ENCODE measurements at places on chromosomes 2 and 18.

GRCh38 chr2:221724631-221725203 is 152.6 kb upstream of the EPHA4 start:
- DNase-seq, result no peak

GRCh38 chr2:28601616-28602015 is 105.8 kb downstream of the PLB1 start:
- no peak for DNase-seq

GRCh38 chr2:201150454-201151020 is 32.4 kb upstream of the CASP10 start:
- no peak for DNase-seq

- no peak for DNase-seq
Measured at GRCh38 chr2:21258082-21258481, 134.3 kb downstream of the TDRD15 start.

DNA sequence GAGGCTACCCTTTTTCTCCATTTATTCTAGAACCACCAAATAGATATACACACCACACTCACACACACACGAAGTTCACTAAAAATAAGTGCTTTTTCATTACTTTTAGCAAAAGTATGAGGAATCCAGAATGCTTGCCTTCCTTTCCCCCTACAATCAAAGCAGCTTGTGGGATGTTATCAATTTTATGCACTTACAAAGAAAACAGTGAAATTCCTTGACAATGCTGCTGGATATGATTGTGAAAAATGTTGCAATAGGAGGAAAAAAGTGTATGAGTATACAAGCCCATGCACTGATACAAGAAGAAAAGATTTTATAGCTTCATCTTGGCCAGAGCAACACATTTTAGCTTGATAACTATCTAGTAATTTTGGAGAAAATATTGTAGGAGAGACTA is 269.2 kb downstream of the XIRP2 start:
- no peak for DNase-seq

GRCh38 chr2:74860521-74860920 is 26.6 kb downstream of the HK2 start:
- DNase-seq, result no peak

- DNase-seq, result no peak
Measured at GRCh38 chr2:98058191-98058975, 28.6 kb upstream of the VWA3B start.

- no peak for DNase-seq
Measured at GRCh38 chr2:41847744-41848441, 199.9 kb upstream of the PKDCC start.

DNA sequence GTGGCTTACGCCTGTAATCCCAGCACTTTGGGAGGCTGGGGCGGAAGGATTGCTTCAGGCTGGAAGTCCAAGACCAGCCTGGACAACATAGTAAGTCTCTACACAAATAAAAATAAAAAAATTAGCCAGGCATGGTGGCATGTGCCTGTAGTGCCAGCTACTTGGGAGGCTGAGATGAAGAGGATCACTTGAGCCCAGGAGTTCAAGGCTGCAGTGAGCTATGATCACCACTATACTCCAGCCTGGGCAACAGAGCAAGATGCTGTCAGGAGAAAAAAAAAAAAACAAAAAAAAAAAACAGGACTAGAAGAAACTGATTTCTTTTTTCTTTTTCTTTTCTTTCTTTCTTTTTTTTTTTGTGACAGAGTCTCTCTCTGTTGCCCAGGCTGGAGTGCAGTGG is 13.6 kb downstream of the SPDYA start:
- peak; percentile 21 for DNase-seq

GRCh38 chr2:193690572-193690971 is 1495.8 kb upstream of the TMEFF2 start:
- DNase-seq, result no peak

DNA sequence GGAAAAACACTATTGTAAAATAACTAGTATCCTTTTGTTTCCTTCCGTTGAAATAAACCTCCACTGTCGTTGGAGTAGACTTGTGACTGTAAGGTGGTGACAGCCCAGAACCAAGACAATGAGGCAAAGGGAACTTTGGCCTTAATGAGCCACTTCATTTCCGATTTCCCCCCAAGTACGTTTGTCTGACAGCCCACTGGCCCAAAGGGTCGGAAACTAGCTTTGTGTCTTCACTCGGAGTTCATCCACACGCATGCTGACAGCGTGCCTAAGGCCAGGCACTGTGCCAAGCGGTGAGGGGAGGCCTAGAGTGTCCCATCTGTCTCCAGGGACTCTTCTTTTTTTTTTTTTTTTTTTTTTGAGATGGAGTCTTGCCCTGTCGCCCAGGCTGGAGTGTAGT is 21.0 kb downstream of the HJURP start:
- no peak for DNase-seq

DNA sequence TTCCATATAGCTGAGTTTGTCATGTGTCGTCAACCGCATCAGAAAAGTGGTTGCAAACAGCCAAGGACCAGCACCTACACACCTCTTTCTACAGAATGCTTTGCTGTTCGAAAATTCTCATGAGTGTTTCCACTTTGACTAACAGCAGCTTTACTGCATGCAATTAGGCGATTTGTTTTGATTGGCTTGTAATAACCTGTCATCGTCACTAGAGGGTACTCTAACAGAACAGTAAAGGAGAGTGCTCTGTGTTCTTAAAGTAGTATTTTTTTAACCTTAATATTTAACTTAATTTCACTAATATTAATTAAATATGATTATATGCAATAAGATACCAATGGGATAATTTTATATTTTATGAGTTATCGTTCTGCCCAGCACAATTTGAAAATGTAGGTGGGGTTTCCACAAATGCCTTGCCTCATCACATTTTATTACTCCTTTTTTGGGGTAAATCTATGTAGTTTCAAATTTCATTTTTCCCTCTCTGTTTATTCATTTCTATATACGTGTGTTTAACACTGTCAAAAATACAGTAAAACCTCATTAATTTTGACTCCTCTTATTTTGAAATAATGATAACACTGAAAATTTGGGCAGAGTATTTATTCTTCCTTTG is 502.2 kb downstream of the NRXN1 start:
- DNase-seq, result peak; percentile 80

DNA sequence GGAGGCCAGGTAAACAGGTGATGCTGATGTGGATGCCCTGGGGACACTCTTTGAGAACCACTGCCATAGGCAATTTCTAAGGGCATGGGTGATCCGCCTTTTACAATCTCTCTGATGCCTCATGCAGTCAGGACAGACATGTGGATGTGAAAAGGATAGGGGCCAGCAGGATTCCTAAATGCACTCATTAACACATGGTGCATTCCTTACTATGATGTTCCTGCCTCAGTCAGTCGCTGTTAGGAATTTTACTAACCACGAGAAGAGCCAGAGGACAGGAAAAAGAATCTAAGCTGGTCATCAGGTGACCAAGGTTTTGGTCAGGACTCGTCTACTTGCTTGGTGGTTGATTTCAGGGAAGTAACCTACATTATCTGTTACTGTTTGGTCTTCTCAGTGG is 191.0 kb downstream of the ARL4C start:
- no peak for DNase-seq

DNA sequence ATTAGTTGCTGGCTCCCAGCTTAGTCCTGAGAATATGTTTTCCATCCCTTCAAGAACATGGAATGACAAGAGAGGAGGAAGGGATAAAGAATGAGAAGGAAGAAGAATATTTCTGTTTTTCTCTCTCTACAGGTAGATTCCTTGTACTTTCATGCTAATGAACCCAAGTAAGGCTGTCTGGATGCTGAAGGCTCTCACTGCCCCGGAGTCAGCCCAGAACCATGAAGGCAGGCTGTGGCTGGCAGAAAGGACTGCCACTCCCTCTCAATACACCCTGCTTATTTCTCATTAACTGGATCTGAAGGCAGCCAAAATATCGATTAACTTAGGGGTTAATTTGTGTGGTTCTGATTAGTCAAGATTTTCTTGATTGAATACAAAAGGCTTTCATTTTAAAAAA is 93.1 kb upstream of the NPAS2 start:
- no peak for DNase-seq

GRCh38 chr2:111118981-111119821 is 1.5 kb upstream of the BCL2L11 start:
- peak; percentile 45 for DNase-seq

DNA sequence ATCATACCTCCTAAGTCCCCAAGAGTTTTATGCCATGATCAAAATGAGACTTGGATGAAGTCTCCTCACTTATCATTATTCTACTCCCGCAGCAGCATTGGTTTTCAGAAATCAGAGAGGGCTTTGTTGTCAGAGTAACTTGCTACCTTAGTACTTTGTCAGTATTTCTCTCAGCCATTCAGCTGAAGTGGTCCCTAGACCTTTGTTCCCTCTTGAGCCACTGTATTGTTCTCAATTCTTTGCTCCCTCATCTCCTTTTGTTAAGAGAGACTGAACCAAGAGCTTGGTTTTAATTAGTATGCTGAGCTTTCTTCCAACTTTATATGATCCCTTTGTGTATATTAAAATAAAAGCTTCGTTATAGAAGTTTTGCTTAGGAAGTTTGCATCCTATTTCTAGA is 133.4 kb downstream of the DOCK10 start:
- no peak for DNase-seq

DNA sequence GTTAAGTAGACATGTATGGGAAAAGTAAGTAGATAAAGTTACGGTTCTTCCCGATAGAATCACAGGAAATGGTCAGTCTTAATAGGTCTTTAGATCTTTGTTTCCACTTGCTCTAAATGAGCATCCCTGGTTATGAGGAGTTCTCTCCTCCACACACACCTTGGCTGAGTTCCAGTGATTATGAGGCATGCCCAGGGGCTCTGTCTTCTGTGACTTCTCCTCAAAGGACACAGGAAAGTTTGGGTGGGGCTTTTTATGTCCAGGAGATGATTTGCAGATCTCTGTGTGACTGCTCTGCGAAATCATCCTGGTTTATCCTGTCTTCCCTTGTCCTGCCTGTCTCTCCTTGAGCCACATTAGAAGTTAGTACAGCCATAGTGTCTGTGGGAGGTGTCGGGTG is 83.9 kb upstream of the EML6 start:
- no peak for DNase-seq

DNA sequence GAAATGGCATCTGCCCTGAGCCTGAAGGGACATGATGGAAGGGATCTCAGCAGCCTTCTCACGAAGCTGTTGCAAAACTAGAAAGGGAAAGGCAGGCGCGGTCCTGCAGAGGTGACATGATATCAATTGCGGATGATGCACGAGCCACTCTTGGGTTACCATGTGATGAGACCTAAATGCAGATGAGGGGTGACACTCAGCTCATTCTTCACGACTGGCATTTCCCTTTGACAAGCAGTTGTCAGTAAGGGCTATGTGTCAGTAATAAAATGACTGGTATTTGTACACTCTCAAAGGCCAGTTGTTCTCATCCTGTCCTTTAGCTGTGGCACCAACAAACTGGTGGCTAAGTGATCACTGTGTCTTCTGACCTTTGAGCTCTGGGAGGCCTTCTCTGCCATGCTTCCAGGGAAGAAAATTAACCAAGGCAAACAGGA is 273.6 kb downstream of the ETAA1 start:
- no peak for DNase-seq

- DNase-seq, result no peak
Measured at GRCh38 chr18:11752116-11752911, 63.2 kb downstream of the GNAL start.

GRCh38 chr2:142144547-142144946 is 13.7 kb upstream of the LRP1B start:
- DNase-seq, result no peak

DNA sequence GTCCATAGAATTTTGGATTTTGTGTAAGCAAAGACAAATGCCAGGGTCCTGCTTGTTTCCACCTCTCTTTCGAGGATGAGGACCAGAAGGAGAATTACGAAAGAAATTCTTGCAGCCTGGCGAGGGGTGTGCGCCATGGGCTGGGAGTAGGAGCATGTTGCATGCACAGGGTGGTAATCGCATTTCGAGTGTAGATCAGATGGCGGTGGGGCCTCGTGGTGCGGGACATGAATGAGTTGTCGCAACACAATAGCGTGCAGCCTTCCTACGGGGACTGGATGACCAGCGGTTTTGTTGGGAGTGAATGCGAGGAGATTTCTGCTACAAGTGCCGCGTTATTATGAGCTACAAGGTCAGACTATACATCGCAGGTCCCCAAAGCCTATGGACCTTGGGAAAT is 4.2 kb upstream of the EN1 start:
- DNase-seq, result no peak

GRCh38 chr2:109646961-109647360 is 32.8 kb downstream of the SOWAHC start:
- DNase-seq, result no peak

DNA sequence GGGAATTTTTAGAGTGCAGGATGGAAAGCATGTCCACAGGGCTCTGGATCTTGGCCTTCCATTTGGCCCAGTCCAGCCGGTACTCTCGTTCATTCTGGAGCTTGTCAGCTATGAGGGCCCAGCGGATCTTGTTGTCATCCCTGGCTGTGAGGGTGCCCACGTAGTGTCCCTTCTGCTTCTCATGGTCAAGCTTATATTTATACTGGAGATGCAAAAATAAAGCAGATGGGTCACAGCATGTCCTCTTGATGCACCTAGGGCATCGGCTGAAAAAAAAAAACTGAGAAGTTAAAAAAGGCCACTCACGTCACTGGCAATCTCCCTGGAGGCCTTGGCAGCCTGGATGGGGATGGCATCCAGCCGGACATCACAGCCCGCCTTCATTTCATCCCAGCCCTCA is 160.5 kb downstream of the RIF1 start:
- DNase-seq, result no peak

- DNase-seq, result peak; percentile 59
Measured at GRCh38 chr2:64750001-64750816, 96.5 kb upstream of the SERTAD2 start.

DNA sequence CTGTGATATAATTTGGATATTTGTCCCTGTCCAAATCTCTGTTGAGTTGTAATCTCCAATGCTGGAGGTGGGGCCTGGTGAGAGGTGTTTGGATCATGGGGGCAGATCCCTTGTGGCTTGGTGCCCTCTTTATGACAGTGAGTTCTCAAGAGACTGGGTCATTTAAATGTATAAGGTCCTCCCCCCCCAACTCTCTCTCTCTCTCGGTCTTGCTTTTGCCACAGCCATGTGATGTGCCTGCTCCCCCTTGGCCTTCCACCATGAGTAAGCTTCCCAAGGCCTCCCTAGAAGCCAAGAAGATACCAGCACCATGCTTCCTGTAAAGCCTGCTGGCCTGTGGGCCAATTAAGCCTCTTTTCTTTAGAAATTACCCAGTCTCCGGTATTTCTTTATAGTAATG is 58.6 kb downstream of the FN1 start:
- no peak for DNase-seq

DNA sequence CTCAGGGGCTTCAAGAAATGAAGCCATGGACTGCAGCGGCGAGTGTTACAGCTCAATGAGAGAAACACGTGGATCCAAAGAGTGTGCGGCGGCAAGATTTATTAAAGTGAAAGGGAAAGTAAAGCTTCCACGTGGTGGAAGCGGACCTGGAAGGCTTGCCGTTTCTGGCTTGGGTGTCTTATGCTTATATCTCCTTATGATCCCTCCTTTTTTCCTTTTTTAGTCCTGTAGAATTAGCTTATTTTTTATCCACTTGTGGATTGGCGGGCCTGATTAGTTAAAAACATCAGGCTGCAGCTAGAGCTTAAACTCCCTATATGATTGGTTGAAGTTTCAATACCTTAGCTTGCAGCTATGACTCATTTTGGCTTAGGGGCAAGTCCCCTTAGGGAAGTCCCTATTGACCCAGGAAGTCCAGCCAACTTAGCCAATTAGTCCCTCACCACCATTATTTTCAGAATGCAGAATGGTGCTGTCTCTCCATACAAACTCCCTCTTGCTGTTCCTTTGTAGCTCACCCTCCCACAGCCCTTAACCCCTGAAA is 11.6 kb upstream of the HNMT start:
- no peak for DNase-seq

- DNase-seq, result no peak
Measured at GRCh38 chr2:230434677-230435324, 18.8 kb downstream of the SP100 start.

GRCh38 chr2:144659731-144660275 is 139.9 kb upstream of the ZEB2 start:
- no peak for DNase-seq
